ENCODE measurements at places on chromosomes 7 and 10. TPM values are rescaled to one million over a fixed set of nuclear protein-coding genes. Genes with fewer than 3 reads are reported as not detected.

IKZF1 gene
- 9.7 TPM for total RNA-seq

DNAH11 gene
- 2.8 TPM for total RNA-seq

GPNMB gene
- 74.4 TPM for total RNA-seq

HTR7 gene
- 0.33 TPM for total RNA-seq

GRCh38 chr7:112938863-112939573, 147.6 kb downstream of the GPR85 start:
- peak overlapping the region; percentile 92 for H3K4me3 ChIP-seq
- H3K27me3 ChIP-seq = no peaks in the 10 kb centered on the region
- H3K27ac ChIP-seq = peak overlapping the region; percentile 75
- DNase-seq = no peak
- H3K4me1 ChIP-seq = no peaks in the 10 kb centered on the region
- no peaks in the 10 kb centered on the region for H3K36me3 ChIP-seq

GRCh38 chr10:69253171-69253570, 25.1 kb upstream of the HK1 start:
- no peak overlapping the region for H3K4me3 ChIP-seq
- H3K4me1 ChIP-seq = no peaks in the 10 kb centered on the region
- H3K36me3 ChIP-seq = no peaks in the 10 kb centered on the region
- H3K27me3 ChIP-seq = no peaks in the 10 kb centered on the region
- no peak for DNase-seq
- H3K27ac ChIP-seq = no peak overlapping the region

GRCh38 chr7:136389933-136390332, 412.8 kb upstream of the MTPN start:
- no peaks in the 10 kb centered on the region for H3K27me3 ChIP-seq
- H3K27ac ChIP-seq = no peak overlapping the region
- H3K4me3 ChIP-seq = no peak overlapping the region

GRCh38 chr7:129993275-129993674, 40.5 kb upstream of the UBE2H start:
- H3K27ac ChIP-seq = no peak overlapping the region
- H3K4me1 ChIP-seq = no peaks in the 10 kb centered on the region
- no peak for DNase-seq
- H3K27me3 ChIP-seq = no peaks in the 10 kb centered on the region
